Kidney capillary endothelial cell (primary cell): ENCODE measurements at places on chromosomes 16 and 17.

GRCh38 chr17:57257195-57257894, 1.0 kb downstream of the MSI2 start:
- no peak for DNase-seq

DNA sequence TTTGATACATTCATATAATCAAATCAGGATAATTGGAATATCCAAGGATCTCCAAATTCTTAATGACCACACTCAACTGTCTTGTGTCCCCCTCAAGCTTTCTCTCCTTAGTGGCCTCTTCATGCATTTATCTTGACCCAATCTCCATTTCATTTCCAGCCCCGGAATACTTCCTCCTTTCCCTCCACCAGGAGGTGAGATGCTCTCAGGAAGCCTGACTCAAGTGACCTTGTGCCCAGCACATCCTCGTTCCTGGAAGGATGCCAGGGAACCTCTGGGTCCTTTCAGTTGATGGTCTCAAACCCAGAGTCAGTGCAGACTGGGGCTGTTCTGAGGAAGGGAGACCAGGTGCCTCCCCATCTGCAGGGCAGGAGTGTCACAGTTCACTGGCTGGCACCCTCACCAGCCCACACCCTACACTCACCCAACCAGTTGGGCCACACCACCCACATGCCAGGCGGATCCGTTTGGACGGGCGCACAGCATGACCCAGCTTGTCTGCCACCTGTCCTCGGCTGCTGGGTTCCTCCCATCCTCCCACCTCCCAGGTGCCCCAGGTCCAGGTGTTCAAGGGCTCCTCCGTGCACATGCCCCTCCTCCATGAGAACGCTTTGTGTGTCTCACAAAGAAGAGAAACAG, 14.0 kb upstream of the EMP2 start:
- DNase-seq = peak; percentile 55

DNA sequence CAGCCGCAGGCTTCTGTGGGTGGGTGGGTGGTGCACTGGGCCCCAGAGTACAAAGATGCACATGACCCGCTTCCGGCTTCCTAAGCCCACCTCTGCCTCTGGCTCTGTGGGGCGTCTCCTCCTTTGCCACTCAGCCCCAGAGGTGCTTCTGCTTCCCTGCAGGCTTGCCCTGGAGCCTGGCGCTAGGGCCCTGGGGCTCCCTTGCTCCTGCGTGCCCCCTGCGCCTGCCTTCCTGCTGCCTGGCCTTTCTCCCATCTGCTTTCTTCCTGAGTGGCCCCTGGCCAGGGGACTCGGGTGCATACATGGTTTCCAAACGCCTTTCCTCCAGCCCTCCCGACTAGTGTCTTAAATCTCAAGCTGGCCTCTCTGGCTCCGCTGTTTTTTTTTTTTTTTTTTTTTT, 3.4 kb downstream of the WWOX start:
- DNase-seq = no peak

DNA sequence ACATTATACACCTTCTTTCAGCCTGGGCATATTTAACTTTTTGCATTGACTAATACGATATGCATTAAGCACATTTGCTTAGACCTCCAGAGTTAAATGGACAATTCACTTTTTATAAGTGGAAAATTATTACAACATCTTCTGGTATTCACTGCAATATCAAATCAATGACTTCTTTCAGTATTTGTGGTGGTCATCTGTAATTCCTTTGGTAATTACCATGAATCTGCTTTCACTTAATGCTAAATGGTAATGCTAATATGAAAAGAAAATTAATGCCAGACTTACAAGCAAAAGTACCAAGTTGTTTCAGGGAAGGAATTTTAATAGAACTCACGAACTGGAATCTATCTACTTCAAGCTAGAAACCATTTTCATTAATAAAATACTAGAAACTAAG, 6.4 kb downstream of the GPATCH8 start:
- DNase-seq = no peak

DNA sequence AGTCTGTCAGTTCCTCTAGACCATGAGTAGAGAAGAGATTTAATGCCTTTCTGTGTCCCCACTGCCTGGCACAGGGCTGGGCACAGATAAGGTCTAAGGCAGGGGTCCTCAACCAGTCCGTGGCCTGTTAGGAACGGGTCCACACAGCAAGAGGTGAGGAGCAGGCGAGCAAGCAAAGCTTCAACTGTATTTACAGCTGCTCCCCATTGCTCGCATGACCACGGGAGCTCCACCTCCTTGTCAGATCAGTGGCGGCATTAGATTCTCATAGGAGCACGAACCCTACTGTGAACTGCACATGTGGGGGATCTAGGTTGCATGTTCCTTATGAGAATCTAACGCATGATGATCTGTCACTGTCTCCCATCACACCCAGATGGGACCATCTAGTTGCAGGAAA, 1.8 kb downstream of the B9D1 start:
- no peak for DNase-seq

- no peak for DNase-seq
These were observed 107.0 kb downstream of the ARHGAP44 start for GRCh38 chr17:12896180-12896785.

- no peak for DNase-seq
These were observed 65.1 kb downstream of the RTN4RL1 start for GRCh38 chr17:1959871-1960544.

- DNase-seq = no peak
These were observed 3.8 kb upstream of the CHD3 start for GRCh38 chr17:7884581-7885366.

DNA sequence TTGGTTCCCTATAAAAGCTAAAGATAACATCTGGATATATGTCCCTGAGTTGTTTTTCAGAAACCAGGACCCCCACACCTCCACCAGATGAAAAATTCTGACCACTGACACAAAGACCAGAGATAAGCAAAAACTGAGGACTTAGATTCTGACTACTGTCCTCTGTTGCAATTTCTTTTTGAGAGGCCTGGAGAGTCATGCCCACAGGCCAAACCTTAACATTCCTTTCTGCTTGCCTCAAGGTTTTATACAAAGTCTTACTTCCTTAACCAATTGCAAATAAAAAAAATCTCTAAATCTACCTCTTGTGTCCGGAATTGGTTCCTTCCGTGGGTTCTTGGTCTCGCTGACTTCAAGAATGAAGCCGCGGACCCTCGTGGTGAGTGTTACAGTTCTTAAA, 228.5 kb downstream of the ABCC12 start:
- DNase-seq = no peak

DNA sequence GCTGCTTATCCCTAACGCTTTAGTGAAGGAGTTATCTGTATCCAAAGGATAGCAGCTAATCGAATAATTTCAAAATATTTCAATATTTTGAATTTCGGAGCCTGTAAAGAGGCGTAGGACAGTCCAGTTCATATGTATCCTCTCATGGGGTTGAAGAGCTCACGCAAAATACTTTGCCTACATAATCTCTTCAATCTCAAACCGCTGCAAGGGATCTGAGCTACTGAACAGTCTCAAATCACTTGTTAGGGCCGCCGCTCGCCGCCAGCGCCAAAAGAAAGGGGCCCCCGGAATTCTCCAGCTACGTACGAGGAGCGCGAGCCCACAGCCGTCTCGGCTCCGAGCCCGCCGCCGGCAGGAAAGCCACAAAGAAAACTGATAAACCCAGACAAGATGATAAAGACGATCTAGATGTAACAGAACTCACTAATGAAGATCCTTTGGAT, 601 bp upstream of the RFWD3 start:
- DNase-seq = no peak

DNA sequence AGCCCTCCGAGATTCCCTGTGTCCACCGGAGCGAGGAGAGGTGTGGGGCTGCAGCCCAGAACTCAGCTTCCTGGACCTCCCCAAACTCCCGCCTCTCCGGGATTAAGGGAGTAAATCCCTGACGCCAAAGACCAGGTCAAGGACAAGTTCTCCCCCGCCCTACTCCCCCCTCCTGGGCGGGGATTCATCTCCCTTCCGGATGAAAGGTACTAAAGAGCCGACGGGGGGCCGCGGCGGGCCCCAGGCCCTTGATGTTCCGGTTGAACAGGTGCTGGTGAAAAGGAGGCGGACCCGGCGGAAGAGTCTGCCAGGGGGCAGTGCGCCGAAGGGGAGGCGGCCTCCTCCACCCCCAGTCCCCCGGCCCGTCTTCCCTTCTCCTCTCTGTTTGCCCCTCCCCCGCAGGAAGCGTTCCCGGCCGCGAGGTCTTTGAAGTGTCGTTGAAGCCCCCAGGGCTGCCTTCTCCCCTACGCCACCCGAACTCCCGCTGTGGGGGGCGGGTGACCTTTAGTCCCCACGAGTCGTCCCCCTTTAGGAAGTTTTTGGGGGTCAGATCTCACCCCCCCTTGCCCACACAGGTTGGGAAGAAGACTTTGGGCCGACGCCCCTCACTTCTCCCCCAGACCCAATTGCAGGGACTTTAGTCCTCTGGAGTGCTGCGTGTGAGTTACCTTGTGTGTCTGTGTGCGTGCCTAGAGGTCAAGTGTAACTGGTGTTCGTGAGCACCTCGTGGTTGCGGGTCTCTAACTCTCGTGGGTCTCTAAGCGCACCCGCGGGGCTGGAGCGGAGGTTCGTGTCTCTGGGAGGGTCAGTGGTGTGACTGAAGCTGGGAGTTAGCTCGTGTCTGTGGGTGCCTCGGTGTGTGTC, 1.1 kb upstream of the MLLT6 start:
- DNase-seq = no peak

GRCh38 chr17:76383546-76384221, 725 bp upstream of the SPHK1 start:
- peak; percentile 59 for DNase-seq

GRCh38 chr17:49638818-49639217, 39.1 kb downstream of the SPOP start:
- DNase-seq = no peak

DNA sequence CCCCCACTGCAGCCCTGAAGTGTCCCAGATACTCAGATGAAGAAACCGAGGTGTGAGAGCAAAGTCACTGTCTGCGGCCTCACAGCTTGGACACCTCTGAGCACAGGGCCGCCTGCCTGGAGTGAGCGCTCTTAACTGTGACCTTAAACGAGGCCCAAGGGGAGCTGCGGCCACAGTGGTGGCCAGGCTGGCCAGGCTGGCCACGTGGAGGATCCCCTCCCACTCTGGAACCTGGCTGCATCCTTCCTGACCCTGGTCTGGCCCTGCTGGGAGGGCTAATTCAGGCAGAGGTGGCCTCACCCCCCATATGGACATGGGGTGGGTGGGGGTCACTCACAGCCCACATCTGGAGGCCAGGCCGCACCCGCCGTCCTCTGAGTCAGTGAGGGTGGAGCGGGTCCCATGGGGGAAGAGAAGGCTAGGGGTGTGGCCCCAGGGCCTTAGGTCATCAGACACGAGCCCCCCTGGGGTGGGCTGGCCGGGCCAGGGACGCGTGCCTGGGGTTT, 6.6 kb downstream of the VASN start:
- DNase-seq = no peak

- DNase-seq = no peak
These were observed 12.4 kb downstream of the MPRIP start for GRCh38 chr17:17054636-17055035.

DNA sequence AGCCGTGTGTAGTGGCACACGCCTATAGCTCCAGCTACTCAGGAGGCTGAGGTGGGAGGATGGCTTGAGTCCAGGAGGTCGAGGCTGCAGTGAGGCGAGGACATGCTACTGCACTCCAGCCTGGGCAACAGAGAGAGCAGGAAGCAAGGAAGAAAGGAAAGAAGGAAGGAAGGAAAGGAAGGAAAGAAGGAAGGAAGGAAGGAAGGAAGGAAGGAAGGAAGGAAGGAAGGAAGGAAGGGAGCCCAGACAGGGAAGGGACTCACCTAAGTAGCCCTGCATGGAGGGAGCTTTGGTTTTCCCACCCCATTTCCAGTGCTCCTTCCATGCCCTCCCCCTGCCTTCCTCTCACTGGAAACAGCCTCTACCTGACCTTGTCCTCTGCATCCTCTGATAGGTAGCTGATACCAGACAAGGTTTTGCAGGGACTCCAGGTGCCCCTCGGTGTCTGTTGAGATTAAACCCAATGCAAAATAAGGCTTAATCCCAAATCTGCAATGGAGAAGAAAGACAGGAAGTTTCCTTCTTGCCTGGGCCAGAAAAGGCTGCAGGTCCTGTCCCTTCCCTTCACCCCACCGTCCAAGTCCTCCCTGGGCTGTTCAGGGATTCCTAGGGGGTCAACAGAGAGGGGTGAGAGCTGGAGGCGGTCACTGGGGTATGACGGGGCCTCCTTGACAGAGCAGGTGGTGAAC, 21.5 kb upstream of the CA4 start:
- no peak for DNase-seq

- DNase-seq = peak; percentile 88
These were observed 46.6 kb downstream of the PECAM1 start for GRCh38 chr17:64343833-64344637.

- no peak for DNase-seq
These were observed 56.8 kb downstream of the ANKFY1 start for GRCh38 chr17:4206962-4207361.

DNA sequence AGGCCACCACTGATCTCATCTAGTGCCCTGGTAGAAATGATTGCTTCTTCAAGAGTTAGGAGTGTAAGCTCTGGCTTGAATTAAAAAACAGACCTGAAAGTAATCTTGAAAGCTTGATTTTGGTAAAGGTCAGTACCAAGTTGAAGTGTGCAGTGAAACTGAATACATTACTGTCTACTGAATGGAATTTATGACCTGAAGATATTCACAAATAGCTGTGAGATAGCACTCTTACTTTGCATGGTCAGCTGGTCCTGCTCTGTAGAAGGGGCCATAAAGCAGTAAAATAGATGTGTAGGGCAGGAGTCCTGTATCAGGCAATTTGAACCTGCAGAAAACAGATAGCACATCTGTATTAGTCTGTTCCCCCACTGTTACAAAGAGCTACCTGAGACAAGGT, 78.6 kb downstream of the MYH13 start:
- no peak for DNase-seq

GRCh38 chr16:9357829-9358228, 266.4 kb downstream of the HAPSTR1 start:
- DNase-seq = no peak

- DNase-seq = no peak
These were observed 258.6 kb downstream of the NTN1 start for GRCh38 chr17:9279893-9280292.

- no peak for DNase-seq
These were observed 539 bp upstream of the CKLF start for GRCh38 chr16:66551788-66552285.

DNA sequence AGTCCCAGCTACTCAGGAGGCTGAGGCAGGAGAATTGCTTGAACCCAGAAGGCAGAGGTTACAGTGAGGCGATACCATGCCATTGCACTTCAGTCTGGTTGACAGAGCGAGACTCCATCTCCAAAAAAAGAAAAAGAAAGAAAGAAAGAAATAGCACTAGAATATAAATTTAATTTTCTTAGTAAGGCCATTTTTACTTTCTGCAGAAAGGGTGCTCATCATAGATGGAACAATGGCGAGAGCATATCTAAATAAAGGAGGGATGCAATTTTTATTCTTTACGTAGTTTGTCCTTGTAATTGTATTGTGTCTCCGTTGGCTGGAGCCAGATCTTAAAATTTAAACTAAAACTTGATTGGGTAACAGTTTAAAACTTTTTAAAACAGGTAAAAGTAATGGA, 85.6 kb upstream of the RPRML start:
- no peak for DNase-seq

GRCh38 chr17:7406235-7406825, 1.3 kb upstream of the NLGN2 start:
- no peak for DNase-seq

- no peak for DNase-seq
These were observed 47.3 kb upstream of the RBFOX3 start for GRCh38 chr17:79657861-79658810.

GRCh38 chr17:333626-334396, 18.8 kb downstream of the RPH3AL start:
- DNase-seq = peak; percentile 49
